ENCODE measurements at places on chromosomes 3 and 15. TPM values are rescaled to one million over a fixed set of nuclear protein-coding genes. Genes with fewer than 3 reads are reported as not detected.

DNA sequence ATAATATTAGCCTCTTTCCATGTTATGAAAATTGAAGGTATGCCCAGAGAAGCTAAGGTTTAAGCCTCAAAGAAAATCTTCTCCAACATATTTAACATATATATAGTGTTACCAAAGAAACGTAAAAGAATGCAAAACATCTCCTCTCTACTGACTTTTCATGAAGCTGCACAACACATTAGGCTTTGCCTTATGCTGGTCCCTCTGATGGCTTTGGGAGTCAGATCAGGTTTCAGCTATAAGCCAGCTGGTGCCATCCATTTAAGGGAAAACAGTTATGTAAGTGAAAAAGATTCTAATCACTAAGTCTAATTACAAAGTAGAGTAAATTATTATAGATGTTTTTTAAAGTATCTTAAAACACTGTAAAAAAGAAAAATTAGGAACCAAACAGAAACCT lies 410.5 kb downstream of the LSAMP start:
- no peak for DNase-seq

DNA sequence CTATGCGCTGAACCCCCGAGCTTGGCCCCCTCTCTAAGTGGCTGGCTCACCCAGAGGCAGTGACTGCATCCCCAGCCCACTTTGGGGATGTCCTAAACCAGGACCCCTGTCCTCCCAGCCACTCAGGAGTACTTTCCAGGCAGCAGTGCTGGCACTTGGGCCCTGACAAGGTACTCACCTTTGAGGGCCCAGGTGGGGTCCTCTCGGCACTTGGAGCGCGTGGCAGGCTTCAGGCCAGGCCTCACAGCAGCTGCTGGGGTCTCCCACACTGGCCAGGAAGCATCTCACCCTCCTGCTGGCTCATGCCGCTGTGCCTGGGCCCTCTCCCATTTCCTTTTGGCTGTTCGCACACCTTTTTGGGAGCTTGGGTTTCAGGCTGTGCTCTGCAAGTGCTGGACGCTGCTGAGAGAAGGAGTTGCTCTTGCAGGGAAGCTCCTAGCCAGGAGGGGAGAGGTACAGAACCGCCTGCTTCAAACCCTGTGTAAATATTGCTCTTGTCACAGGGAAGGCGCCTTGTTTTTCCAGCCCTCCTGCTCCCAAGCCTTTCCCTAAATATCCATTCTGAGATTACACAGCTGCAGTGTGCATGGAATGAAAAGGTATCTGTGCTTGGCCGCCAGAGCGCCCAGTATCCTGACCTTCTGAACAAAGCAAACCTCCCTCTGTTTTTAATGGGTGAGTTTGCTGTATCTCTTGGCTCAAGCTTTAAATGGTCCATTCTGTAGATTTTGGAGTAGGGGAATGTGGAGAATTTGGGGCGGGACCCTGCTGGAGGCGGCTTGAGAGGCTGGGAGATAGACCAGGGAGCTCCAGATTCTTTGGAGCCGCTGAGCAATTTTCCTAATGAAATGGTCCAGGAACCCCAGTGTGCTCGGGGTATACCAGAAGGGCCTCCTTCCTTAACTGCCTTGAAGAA lies 45.6 kb downstream of the DNASE1L3 start:
- no peak for DNase-seq

Gene SOX14
- not detected for total RNA-seq

Gene GNB4
- 38.7 TPM for total RNA-seq
